ENCODE measurements at places on chromosomes 13 and 19.

GRCh38 chr13:51874651-51875050, 12.9 kb downstream of the CCDC70 start:
- no peak for DNase-seq

- DNase-seq = no peak
These were observed 112.5 kb downstream of the SACS start for GRCh38 chr13:23320926-23321534.

DNA sequence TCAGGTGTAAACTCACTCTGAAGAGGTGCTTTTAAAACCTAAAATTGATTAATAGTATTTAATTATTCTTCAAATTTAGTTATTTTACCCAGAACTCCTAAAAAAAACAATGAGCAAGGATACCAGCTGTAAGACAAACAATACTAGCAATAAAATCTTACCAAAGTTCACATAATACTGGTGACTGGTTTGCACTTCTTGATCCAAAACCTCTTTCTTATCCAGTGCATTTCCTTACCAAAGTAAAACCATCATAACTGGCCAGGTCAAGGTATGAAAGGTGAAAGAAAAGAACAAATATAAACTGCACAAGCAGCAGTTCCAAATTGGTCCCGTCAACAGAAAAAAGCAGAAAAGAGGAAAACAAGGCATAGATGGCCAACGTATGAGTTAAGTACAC, 62.7 kb downstream of the PSPC1 start:
- DNase-seq = no peak

DNA sequence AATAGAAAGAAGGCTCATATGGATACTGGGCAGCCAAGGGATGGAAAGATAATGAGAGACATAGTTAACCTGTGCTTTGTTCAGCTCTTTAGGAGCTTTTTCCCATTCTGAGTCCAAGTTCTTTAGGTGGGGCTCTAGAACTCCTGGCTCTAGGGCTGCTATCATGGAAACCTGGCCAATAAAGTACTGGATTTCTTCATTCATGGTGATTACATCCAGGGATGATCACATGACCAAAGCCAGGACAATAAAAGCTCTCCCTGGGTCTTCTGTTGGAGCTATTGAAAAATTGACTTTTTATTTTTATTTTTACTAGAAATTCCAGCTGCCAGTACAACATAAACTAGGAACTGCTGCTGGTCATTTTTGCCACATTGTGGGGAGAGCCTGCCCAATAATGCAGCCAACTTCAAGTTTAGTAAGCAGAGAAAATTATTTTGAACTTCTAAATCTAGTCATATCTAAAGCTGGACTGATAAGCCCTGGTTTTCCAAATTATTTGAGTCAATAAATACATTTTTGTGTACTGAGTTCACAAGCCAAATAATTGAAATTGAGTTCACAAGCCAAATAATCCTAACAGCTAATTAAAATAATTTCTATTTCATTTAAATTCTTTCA, 224.9 kb upstream of the STARD13 start:
- DNase-seq = no peak

DNA sequence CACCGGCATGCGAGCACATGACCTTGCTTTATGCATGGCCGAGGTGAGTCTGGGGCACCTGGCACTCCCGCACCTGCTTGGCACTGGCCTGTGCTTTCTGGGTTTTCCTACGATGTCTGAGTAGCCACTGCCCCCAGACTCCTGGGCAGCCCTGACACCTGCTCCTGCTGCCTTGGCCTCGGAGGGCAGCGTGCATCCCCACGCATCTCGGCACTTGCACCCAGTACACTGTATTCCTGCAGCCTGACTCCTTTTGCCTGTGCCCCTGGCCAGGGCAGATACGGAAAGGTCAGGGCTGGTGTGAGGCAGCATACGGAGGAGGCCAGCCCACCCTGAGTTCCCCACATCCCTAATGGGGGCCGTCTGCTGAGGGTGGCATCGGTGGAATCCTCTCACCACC, 340.6 kb downstream of the TEX29 start:
- DNase-seq = no peak

- no peak for DNase-seq
These were observed 143.4 kb downstream of the DLEU7 start for GRCh38 chr13:50699874-50700663.

DNA sequence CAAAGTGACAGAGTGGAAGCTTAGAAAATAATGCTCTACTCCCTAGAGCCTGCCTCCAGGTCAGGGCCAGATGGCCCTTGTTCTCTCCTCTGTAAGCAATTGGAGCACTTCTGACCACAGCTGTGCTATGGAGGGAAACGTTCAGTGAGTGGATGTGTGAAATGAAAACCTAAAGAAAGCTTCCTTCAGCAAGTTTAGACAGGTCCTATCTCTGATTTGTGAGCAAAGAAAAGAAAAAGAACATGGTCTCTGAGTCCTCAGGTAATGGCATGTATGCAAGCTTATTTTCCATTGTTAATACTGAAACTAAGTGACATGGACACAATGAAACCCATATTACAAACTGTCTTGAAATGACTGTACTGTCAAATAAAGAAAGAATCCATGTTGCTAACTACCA, 1486.8 kb downstream of the EFNB2 start:
- DNase-seq = no peak

- DNase-seq = peak; percentile 42
These were observed 190.9 kb upstream of the KLF12 start for GRCh38 chr13:74325106-74325505.

GRCh38 chr13:29583073-29583785, 12.3 kb downstream of the SLC7A1 start:
- peak; percentile 57 for DNase-seq

GRCh38 chr13:103178986-103179943, 113.0 kb upstream of the SLC10A2 start:
- no peak for DNase-seq

GRCh38 chr13:51844862-51845573, at the start of gene TMEM272:
TSS of gene TMEM272 (minus strand) at chr13:51845177. CDS start at chr13:51838530, 6,647 bp downstream.
- DNase-seq = peak; percentile 82

DNA sequence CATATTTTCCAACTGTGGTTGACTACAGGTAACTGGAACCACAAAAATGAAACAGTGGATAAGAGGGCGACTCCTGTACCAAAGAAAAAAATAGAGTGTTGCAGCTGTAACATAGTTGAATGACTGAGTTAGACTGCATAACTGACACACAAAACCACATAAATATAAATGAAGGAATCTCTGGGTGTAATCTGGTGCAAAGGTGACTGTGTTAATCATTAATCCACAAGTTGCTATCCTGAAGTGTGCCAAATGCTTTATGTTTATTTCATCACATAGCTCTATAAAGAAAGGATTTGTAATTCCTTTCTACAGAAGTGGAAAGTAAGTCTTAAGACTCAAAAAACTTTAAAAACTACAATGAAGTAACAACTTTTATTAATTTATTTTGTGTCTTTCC, 6.0 kb upstream of the GJB2 start:
- no peak for DNase-seq

DNA sequence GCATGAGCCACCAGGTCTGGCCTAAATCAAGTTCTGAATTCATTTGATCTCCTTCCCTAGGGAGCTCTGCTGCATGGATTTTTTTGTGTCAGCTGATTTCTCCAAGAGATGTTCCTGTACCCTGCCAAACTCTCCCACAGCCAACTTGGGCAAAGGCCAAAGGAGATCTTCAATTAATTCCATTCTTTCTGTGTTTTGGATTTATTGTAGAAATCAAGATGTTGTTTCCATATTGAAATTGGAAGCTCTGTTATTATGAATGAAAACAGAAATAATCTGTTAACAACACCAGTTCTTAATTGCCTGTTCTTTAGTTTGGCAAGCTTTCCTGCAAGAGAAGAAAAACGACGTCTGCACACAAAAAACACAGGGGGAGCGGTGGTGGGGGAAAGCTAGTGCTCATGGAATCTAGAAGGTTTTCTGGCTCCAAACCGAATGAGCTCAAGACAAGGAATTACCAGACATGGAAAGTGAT, 86.5 kb upstream of the ABCC4 start:
- DNase-seq = no peak

DNA sequence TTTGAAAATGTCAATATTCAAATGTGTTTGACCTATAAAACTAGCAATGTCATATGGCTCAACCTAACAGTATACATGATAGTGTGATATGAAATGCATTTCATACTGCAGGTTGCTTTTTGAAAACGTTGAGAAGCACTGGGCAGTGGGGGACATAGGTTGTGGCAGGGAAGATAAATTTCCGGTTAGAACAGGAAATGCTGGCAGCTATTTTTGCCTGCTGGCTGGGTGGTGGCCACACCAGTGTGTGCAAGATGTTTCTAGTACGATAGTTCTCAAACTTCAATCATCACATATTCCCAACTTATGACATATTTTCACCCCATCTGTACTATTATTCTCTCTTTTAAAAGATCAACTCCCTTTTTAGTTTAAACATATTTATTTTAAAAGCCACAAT, 17.2 kb downstream of the FXYD5 start:
- DNase-seq = no peak

- DNase-seq = no peak
These were observed 3.1 kb downstream of the KISS1R start for GRCh38 chr19:920051-920864.
